Mammary epithelial cell (primary cell): ENCODE measurements at places on chromosomes 5 and 9. TPM values are rescaled to one million over a fixed set of nuclear protein-coding genes. Genes with fewer than 3 reads are reported as not detected.

Gene DMRT2
- not detected in 2 replicates for total RNA-seq

Gene TMEM215
- not detected for total RNA-seq

Gene PCDHB15
- 0.33 TPM for total RNA-seq

Gene ZNF366
- not detected for total RNA-seq

Gene PCDHB2
- 2.2 TPM for total RNA-seq

Gene RUSC2
- 30.0 TPM for total RNA-seq

Gene LCN15
- total RNA-seq, result not detected in 2 replicates

Gene SLC6A3
- not detected in 2 replicates for total RNA-seq

Gene CD72
- total RNA-seq, result 1.5 and 2.4 TPM in 2 replicates

Gene DOCK8
- 5.0 TPM for total RNA-seq

Gene P4HA2
- 142 TPM for total RNA-seq

Gene SOWAHA
- not detected in 2 replicates for total RNA-seq

Gene PLPPR1
- total RNA-seq, result not detected in 2 replicates

Gene ECSCR
- not detected in 2 replicates for total RNA-seq

Gene MYMK
- not detected in 2 replicates for total RNA-seq

Gene C9orf153
- total RNA-seq, result 0.33 TPM

Gene ZNF618
- total RNA-seq, result 6.1 and 19.6 TPM in 2 replicates

Gene BRINP1
- 22.2 TPM for total RNA-seq

Gene GABRA1
- not detected in 2 replicates for total RNA-seq

Gene NTNG2
- 1.0 TPM for total RNA-seq

Gene IL13
- total RNA-seq, result 0.27 TPM in 1 of 2 replicates, not detected in the other

Gene MRPS30
- 68.7 TPM for total RNA-seq

Gene GOLPH3
- 67.7 TPM for total RNA-seq

Gene IL9
- not detected for total RNA-seq

Gene INPP5E
- 7.8 TPM for total RNA-seq

Gene ITGA2
- total RNA-seq, result 126 and 204 TPM in 2 replicates

Gene VCAN
- total RNA-seq, result 234 TPM

Gene KIF4B
- not detected in 2 replicates for total RNA-seq

Gene SLC25A2
- total RNA-seq, result 0.28 and 0.45 TPM in 2 replicates

Gene REEP5
- total RNA-seq, result 60.7 TPM

Gene SLC27A6
- 26.5 TPM for total RNA-seq

Gene LRRC70
- total RNA-seq, result 0.38 and 1.1 TPM in 2 replicates

Gene FABP6
- not detected for total RNA-seq

Gene RNF183
- total RNA-seq, result not detected
